ENCODE measurements at places on chromosomes 3 and 15.

DNA sequence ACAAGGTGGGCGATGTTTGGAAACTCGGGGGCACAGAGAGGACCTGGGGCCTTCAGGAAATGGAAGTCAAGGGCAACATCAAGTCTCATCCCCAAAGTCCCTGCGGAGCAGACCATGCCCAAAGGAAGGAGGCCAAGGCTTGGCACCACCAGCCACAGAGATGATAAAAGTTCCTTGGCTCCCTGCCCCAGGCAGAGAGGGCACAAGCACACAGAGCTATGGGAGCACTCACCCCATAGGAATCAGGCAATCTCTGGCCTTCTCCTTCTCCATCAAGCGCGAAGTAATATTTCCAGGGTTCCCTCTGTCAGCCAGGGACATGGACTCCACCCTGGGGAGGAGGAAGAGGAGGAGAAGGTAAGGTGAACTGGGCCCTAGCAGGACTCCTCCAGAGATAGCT is 7.9 kb downstream of the ACAA1 start:
- DNase-seq: no peak

- no peak for DNase-seq
Measured at GRCh38 chr3:10641760-10642159, 136.4 kb upstream of the ATP2B2 start.

DNA sequence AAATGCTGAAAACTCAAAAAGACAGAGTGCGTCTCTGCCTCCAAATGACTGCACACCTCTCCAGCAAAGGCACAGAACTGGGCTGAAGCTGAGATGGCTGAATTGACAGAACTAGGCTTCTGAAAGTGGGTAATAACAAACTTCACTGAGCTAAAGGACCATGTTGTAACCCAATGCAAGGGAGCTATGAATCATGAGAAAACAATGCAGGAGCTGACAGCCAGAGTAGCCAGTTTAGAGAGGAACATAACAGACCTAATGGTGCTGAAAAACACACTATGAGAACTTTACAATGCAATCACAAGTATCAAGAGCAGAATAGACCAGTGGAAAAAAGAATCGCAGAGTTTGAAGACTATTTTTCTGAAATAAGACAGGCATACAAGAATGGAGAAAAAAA is 10.1 kb upstream of the AVEN start:
- DNase-seq: no peak

GRCh38 chr3:61612211-61613194 is 51.1 kb downstream of the PTPRG start:
- no peak for DNase-seq

DNA sequence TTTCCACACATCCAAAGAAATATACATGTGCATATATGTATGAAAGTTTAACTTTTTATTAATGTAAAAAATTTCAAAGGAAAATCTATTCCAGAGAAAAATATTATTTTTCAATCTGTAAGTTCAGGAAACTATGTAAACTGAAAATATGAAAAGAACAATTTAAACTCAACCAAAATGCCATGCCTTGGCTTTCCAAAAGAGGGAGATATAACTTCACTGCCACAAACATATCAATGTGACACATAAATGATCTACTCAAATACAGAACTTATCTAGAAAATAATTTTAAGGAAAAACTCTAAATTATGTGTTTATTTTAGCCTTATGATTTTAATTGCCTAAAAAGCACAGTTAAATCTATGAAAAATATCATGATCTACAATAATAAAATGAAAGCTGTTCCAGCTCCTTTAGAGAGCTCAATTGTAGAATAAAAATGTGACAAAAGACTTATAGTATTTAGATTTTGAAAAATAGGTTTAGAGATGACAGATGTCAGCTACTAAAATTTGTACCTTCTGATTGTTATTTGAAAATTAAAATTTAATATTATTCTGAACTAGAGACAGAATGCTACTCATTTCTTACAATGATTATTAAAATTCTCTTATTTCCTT is 94.8 kb downstream of the GBE1 start:
- no peak for DNase-seq

DNA sequence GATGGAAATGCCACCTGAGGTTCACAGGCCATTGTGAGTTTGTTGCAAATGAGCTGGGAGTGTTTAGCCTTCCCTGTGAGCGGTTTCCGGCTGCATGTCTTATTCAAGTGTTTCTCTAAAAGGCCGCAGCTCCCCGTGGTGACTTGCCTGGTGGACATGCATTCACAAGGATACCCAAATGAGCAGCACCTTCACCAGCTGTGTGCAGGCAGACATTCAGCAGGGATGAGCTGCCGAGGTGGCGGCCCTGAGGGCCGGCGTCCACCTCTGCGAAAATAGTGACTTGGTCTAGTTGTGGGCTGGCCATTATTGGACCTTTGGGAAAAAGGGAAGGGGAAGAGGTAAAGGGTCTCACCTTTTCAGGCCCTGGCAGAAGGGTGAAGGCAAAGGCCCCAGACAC is 23.4 kb downstream of the SPSB4 start:
- DNase-seq: no peak

DNA sequence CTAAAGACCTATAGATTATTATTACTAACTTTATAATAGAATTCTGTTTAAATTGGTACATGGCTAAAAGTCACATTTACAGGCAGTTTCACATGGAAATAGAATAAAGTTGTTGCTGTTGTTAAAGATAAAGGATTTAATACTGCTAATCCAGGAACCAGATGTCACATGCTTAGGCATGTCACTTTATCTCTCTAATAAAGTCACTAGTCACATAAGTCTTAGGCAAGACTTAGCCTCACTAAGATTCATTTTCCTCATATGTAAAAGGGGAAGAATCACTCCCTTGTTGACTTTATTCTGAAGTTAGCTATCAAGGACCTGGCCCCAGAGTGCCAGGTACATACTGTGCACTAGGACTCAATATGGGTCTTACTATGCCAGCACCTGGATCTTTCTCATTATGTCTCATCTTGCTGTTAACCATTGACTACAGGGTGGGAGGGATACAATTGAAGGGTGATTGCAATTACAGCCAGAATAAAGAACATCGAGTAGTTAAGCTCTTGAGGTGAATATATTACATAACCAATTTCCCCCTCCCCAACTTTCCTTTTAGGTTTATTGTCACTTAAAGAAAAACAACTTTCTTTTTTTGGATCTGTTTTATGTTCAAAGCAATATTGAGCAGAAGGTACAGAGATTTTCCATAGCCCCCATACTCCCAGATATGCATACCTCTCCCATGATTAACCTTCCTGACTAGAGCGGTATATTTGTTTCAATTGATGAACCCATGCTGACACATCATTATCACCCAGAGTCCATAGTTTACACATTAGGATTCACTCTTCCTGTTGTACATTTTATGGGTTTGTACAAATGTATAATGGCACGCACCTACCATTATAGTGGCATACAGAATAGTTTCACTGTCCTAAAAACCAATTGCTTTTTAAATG is 36.6 kb downstream of the LNP1 start:
- DNase-seq: no peak

- DNase-seq: no peak
Measured at GRCh38 chr15:27628486-27628885, 470.6 kb downstream of the OCA2 start.

- DNase-seq: no peak
Measured at GRCh38 chr15:78372880-78373279, 32.7 kb downstream of the CRABP1 start.

- DNase-seq: no peak
Measured at GRCh38 chr3:177109688-177110330, 87.5 kb downstream of the TBL1XR1 start.

GRCh38 chr15:62711691-62712454 is 330.7 kb upstream of the TPM1 start:
- no peak for DNase-seq

- DNase-seq: no peak
Measured at GRCh38 chr15:96330064-96330449, 443 bp upstream of the NR2F2 start.

DNA sequence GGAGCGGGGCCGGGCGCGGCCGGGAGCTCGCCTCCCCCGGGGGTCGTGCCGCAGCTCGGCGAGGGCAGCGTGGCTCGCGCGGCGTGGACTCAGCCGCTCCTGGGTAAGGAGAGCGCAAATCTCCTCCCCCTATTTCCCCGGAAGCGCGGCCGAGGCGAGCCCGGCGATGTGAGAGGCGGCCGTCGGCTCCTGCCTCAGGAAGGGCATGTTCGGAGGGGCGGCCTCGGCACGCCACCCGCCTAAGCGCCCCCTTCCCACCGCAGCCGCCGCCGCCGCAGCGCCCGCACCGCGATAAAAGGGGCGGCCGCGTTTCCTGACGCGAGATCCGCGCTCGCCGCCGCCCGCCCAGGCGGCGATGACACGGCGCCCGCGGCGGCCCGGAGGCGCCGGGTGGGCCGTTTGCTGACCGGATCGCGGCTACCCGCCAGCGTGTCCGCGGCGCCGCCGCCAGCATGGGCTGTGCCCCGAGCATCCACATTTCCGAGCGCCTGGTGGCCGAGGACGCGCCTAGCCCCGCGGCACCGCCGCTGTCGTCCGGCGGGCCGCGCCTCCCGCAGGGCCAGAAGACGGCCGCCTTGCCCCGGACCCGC is at the start of gene PDE8A:
Gene PDE8A (plus strand): TSS at position 146 of the 590 bp plus-strand sequence. CDS start 307 bp downstream, at position 453.
- DNase-seq: no peak

DNA sequence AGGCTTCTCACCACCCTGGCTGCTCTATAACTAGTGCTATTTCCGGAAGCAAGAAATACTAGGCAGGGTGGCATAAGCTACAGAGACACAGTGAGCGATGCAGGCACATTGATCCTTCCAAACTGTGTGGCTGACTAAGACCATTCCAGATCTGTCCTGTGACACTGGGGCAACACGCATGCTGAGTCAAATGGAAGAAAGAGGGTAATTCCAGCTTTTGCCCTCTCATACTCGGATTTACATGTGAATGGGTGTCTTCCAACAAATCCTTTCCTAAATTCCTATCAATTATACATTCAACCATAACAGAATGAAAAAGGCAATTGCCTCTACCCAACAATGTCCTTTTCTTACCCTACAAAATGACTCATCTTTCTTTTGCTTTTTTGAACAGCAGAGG is 5.1 kb downstream of the FSIP1 start:
- no peak for DNase-seq

- DNase-seq: no peak
Measured at GRCh38 chr3:189978753-189979152, 141.9 kb downstream of the P3H2 start.

- DNase-seq: no peak
Measured at GRCh38 chr3:61605589-61606175, 44.3 kb downstream of the PTPRG start.

DNA sequence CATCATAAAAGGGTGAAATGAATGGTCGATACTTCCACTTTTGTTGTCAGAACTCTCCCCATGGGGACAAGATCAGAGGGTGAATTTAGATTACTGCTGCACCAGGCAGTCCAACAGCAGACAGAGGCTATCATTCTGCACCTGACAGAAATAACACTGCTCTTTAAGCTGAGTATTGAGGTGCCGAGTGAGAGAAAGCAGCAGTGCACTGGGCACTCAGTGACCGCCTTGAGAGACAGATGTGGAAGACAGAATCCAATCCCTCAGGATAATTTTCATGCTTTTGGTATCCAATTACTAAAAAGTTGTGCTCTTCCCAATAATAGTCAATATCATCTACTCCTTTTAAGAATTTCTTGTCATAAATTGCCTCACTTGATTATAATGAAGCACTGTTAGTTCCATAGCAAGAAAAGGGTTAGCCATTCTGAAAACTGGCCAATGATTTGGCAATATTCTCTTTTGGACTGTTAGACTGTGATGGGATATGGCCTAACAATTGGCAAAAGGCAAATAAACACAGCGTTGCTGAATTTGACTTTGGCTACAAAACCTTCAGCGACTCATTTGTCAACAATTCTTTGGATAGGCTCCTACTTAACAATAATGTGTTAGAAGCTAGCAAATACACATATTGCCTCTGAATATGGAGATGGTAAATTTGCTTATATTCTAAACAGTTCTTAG is 5.5 kb downstream of the FGF7 start:
- DNase-seq: no peak

DNA sequence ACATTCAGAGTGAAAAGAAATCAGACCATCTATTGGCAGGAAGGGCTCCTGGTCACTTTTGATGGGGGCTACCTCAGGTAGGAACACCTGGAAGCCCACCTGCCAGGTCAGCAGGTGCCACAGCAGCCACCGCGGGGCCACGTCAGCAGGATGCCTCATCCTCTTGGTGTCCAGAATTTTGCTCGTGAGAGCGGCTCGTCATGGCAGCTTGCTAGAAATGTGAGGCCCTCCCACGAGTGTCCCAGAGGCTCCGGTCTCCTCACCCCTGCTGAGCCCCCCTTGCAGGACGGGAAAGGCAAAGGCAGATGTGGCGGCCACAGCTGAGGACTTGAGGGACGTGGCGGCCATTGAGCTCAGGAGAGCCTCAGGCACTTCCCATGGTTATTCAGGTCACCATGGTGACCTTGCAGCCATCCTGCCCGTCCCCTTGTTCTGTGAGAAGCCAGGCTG is 129.4 kb downstream of the LRRK1 start:
- DNase-seq: no peak

DNA sequence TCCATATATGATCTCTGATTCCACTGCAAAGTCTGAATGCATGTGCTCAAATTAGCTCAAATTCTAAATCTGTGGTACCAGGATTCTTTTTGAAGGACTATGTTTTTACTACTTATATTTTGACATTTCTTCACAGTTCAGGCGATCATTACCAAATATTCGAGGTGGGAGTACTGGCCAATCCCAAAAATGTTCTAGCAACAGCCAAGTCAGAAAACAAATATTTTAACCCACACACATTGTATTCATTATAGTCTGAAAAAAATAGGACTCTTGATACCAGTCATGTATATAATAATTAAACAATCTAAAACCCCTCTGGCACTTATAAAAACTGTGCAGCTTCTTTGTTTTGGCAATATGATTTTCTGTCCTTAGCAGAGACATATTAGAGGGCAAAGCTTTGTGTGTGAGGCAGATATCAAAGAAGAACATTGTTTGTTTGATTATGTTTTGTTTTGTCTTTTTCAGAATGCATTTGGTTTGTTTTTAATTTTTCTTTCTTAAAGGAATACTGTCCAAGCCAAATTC is 37.4 kb downstream of the FGF7 start:
- DNase-seq: no peak

- DNase-seq: no peak
Measured at GRCh38 chr3:81216192-81216591, 545.3 kb downstream of the GBE1 start.

GRCh38 chr15:33587773-33588172 is 277.0 kb downstream of the RYR3 start:
- DNase-seq: no peak

DNA sequence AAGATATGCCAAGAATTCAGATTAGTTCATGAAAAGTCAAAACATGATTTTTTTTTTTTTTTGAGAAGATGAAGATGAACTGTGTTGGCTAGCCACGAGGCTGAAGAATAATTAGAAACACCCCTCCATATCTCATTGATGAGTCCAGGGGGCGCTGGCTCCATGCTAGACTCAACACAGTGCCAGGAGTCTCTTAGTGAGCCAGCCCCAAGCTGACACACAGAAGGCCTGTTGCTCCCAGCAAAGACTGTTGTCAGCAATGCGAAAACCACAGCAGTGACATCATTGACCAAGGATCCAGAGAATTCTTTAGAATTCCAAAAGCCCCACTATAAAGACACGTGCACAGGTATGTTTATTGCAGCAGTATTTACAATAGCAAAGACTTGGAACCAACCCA is 185.2 kb downstream of the ANXA2 start:
- no peak for DNase-seq
